ENCODE measurements at places on chromosomes 12 and 14.

DNA sequence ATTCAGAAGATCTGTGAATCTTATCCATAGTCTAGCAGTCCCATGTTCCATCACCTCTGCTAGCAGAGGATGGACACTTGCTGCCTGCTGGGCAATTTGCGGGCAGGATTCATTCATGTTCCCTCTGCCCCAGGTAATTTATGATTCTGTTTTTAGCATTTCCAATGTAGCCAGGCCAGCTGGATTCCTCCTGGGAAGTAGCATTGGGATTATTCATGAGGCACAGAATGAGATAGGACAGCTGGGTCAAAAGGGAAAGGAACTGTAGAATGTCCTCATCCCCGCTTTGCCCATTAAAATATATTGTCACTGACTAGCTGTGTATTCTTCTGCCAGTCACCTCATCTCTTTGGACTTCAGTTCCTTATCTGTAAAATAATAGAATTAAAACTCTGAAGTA, 68.7 kb downstream of the SLC35F4 start:
- DNase-seq: no peak

- no peak for DNase-seq
Measured at GRCh38 chr12:46553911-46554310, 181.3 kb upstream of the SLC38A2 start.

DNA sequence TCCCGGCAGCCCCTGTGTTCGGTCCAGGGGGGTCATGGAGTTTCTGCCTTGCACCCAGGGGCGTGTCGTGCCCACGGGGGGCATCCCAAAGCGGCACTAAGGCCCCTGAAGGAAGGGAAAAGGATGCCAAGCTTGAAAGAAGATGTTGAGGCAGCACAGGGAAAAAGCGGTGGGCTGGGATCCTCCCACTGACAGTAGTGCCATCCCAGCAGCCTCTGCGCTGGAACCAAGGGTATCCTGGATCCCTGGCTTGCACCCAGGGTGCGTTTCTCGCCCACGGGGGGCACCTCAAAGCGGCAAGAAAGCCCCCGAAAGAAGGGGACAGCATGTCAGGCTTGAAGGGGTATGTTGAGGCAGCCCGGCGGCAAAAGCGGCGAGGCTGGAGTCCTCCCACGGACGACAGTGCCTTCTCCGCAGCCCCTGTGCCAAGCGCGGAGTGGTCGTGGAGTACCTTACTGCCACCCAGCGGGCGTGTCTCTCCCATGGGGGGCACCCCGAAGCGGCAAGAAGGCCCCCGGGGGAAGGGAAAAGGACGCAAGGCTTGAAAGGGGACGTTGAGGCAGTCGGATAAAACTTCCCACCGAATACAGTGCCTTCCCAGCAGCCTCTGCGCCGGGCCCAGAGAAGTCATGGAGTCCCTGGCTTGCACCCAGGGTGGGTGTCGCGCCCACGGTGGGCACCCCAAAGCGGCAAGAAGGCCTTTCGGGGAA, 164.4 kb upstream of the ALG10B start:
- DNase-seq: no peak

- no peak for DNase-seq
Measured at GRCh38 chr14:92759679-92760523, 11.5 kb upstream of the LGMN start.

- peak; percentile 49 for DNase-seq
Measured at GRCh38 chr12:113048716-113049127, 7.8 kb upstream of the DTX1 start.

DNA sequence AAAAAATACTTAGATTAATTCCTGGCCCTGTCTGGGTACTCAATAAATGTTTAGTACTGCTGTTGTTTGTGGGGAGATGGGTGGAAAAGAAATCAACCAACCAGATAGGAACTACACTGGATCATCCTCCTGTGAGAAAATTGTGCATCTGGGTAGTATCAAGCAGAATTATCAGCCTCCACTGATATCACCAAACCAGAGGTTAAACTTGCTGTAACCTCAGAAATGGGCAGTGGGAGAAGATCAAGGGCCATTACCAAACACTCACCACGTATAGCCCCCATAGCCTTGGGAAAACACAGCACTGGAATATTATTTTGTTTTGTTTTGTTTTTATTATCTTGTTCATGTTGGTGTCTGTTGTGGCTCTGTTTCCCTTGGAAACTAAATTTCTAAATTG, 19.7 kb downstream of the VEZT start:
- no peak for DNase-seq

DNA sequence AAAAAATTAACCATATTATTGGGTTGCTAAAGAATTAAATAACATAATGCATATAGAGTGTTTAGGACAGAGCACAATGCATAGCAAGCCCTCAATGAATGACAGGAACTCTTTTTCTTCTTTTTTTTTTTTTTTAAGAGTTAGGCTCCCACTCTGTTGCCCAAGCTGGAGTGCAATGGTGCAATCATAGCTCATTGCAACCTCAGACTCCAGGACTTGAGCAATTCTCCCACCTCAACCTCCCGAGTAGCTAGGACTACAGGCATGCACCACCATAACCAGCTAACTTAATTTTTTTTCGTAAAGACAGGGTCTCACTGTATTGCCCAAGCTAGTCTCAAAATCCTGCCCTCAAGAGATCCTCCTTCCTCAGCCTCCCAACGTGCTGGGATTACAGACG, 20.5 kb upstream of the MTERF2 start:
- no peak for DNase-seq

GRCh38 chr14:77212943-77213678, 31.5 kb downstream of the TMEM63C start:
- DNase-seq: no peak

DNA sequence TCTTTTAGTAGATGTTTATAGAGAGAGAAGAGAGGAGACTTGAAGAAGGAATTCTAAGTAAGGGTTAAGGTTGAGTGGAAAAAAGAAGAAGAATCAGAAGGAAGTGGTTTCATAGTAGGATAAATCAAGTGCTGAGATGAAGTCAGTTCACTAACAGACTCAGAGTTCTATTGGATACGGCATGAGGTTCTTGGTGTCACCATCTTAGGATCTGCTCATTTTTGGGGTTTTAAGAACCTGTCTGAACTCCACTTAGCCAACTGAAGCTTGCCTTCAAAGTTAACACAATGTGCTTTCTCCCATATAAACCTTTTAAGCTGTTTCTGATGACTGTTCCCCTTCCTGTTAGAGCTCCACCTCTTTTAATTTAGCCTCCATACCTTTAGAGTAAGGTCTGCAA, 152.6 kb downstream of the PRKCH start:
- DNase-seq: peak; percentile 64

GRCh38 chr12:27652174-27652763, 44.0 kb upstream of the REP15 start:
- DNase-seq: peak; percentile 38

GRCh38 chr12:41356181-41356580, 168.1 kb downstream of the PDZRN4 start:
- no peak for DNase-seq

- no peak for DNase-seq
Measured at GRCh38 chr12:76711241-76711640, 52.7 kb upstream of the ZDHHC17 start.

DNA sequence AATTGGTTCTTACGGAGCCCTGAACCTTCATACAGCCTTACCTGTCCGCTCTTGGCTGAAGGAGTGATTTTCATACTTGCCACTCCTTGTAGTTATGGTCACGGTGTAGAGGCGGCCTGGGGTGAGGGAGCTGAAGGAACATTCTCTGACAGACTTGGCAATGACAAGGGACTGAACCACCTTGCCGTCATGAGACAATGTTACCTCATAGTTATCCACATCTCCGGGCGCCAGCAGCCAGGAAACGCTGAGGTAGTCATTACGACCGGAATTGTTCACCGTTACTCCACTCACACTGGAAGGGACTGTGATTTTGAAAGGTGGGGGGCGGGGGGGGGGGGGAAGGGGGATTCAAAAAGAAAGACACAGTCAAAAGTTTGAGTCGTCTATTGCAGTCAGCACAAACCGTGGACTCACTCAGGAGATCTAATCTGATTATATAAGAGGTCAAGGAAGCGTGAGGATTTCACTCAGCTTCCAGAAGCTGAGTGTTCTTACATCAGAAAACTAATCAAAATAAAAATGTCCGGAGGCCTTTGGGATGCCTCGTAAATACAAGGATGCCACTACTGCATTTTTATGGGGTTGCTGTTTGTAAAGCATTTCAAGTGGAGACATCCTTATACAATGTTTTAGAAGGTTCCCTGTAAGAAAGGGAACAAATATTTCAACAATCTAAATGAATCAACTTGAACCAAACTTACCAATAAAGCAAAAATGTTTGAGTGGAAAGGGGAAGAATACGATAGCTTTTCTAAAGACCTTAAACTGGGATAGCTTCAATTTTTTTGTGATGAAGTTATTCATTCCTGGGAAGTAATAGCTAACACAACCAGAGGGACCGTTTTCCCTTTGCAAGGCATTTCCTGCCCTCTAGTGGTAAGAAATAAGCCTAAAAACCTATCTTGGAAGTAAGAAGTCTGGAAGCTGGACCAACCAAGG, 60.6 kb downstream of the PTPRB start:
- DNase-seq: no peak

DNA sequence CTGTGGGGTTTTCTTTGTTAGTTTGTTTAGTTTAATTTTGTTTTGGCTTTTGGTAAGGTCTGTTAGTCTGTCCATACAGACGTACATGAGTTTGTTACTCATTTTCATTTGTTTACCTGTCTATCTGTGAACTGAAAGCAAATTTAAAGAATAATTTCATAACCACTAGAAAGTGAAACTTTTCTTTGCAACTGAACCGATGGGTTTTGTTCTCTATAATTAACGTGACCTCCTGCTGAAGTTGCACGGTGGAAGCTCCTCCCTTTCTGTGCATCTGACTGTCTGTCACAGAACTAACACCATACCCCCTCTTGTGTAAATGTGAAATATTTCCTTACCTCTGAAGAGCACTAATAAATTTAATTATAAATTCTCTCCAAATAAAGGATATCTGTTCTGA, 595.5 kb downstream of the GALC start:
- DNase-seq: no peak

- no peak for DNase-seq
Measured at GRCh38 chr12:102503056-102503681, 22.8 kb upstream of the IGF1 start.

DNA sequence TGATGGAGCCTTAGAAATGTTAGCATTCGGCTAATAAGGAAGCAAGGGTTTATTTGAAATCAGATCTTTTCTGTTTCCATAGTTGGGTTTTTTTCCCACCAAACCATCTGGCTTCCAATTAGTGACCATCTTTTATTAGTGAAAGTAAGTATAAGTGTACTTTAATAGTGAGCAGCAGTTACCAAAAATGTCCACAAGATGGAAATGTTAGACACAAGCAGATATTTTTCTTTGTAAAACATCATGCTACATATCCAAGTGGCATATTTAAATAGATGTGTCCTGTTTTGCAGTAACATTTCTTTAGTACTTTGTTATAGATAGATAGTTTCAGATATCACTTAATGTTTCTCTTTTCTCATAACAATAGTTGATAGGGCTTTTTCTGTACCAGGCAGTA, 28.8 kb downstream of the YEATS4 start:
- DNase-seq: no peak

DNA sequence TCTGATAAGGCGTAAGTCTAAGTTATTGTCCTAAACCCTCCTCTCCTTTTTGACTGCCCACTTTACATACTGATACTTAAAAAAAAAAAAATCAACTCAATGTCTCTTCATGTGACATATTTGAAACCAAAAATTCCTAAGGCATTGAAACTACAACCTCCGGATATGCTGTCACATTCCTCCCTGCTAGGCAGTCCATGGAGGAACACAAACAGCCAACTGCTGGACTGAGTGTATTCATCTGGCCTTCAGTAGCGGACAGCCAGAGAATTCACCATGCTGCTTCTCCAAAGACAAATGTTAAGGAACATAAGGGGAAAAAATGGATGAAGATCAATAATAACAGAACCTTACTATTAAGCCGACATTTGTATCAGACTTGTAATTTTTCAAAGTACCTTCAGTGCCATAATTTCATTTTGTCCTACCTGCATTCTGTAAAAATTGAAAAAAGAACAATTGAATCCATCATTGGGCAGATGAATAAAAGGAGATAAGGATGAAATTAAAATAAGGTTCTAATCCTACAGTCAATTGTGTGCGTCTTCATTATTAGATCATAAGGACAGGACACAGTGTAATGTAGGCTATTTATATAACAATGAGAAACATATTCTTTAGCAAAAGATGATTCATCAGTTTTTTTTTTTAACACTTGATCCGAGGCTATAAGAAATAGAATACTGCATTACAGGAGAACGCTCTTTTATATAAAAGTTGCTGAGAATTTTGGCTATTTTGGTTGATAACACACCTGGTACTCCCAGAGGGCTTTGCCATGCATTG, 12.2 kb downstream of the RERG start:
- DNase-seq: no peak

- DNase-seq: no peak
Measured at GRCh38 chr14:104388541-104389325, 190.8 kb upstream of the C14orf180 start.

DNA sequence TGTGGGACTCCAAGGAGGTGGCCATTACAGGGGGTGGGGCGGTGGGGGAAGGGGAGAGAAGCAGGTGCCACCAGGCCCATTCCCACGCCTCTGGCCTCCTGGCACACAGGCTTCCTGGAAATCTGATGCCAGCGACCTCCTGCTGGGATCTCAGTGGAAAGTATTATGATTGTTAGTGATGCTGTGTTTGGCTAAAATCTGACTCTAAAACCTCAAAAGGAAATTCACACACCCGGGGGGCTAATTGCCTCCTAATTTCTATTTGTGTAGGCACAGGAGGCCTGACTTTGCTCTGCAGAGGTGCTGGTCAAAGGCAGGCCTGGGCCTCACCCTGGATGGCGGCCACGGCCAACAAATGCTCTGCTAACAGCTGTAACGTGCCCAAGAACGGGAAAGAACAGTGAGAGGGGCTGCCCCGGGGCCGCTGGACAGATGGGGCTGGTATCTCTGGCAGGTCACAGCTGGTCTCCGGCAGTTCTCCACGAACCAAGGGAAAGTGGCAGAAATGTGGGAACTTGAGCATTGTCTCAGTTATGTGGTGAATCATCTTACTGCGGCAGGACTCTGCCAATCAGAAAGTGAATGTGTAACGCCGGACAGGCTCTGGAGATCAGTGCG, 14.3 kb downstream of the FAM181A start:
- no peak for DNase-seq

- DNase-seq: no peak
Measured at GRCh38 chr12:13959131-13959723, 22.2 kb downstream of the GRIN2B start.

DNA sequence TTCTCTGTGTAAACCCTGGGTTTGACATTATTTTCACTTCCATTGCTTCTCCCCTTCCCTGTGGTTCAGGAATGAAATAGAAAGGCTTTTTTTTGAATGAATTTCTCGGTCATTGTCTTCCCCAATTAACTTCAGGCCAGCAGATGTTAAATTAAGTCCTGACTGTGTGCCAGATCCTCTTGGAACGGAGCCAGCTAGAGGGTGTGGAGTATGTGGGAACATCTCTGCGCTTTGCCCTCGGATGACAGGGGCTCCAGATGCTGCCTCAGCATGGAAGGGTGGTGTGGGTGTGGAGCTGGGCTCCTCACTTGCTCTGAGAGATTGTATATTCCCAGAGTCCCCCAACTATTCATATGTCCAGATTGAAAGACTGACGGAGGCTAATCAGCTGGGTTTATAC, 13.1 kb downstream of the KRT85 start:
- no peak for DNase-seq

GRCh38 chr12:60863421-60863820, 1267.6 kb downstream of the SLC16A7 start:
- no peak for DNase-seq

- DNase-seq: no peak
Measured at GRCh38 chr12:13957576-13957975, 23.8 kb downstream of the GRIN2B start.

GRCh38 chr14:61476754-61477410, 155.5 kb downstream of the PRKCH start:
- peak; percentile 96 for DNase-seq

GRCh38 chr12:6262623-6263022, 47.9 kb upstream of the PLEKHG6 start:
- DNase-seq: no peak
